CD8-positive, alpha-beta memory T cell (primary cell): ENCODE measurements at places on chromosomes 11 and 22.
A peak's percentile ranks its signal among the peaks of the same experiment; 100 is the strongest.

GRCh38 chr22:49723478-49724029 lies 104.1 kb downstream of the BRD1 start:
- DNase-seq = no peak

- DNase-seq = peak; percentile 61
These were observed 85.4 kb downstream of the MICAL2 start for GRCh38 chr11:12195768-12196167.

GRCh38 chr11:3849297-3849874 lies 6.1 kb upstream of the STIM1 start:
- DNase-seq = no peak

- no peak for DNase-seq
These were observed 98.6 kb upstream of the AKIP1 start for GRCh38 chr11:8812438-8812837.

GRCh38 chr22:20238536-20238900 lies 29.6 kb downstream of the RTN4R start:
- peak; percentile 63 for DNase-seq
